ENCODE measurements at places on chromosomes 1 and 21.

GRCh38 chr1:187928288-187928687 lies 1099.5 kb downstream of the PLA2G4A start:
- peak; percentile 37 for DNase-seq

DNA sequence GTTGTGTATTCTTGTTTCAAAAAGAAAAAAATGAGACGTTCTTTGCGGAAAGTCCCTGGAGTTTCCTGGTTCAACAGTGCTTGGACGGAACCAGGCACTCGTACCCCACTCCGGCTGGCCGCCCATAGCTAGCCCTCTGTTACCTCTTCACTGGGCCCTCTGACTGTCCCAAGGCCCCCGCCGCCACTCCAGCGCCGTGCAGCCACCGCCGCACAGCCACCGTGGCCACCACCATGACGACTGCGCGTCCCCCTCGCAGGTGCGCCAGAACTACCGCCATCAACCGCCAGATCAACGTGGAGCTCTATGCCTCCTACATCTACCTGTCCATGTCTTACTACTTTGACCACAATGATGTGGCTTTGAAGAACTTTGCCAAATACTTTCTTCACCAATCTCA lies 9.6 kb downstream of the SNIP1 start:
- no peak for DNase-seq

DNA sequence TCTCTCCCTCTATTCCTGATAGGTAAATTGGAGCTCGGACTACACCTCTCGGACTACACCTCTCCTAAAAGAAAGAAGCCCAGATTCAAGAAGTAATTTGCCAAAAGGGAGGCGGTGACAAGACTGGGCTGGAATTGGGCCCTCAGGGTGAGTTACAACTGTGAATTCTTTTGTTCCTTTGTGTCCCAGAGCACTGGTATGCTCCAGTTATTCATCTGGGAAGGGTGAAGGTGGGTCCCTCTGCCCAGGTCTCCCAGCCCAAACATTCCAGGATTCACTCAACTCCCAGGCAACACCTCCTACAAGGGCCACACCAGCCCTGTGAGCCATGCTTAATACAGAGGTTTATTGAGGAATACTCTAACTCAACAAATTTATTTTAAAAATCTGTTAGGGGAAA lies 69.2 kb downstream of the LMX1A start:
- no peak for DNase-seq

DNA sequence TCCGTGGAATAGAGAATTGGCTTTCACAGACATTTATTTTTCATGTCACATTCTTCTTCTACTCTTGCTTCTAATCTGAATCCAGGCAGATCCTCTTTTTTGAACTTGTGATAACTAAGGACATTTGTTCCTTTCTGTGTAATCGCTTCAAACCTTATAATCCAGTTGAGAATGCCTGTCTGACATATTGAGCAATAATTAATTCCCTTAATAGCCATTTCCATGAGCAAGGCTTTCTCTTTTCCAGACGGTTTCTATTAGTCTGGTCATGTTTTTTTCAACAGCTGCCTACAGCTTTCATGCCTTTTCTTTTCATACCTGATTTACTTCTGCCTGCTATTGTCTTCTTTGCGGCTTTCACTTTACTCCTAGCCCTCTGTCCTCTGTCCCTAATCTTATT lies 163.4 kb downstream of the CYYR1 start:
- no peak for DNase-seq
